ENCODE measurements at places on chromosomes 3 and 15.

- DNase-seq, result no peak
These were observed 123.7 kb upstream of the SPRED1 start for GRCh38 chr15:38128921-38129320.

DNA sequence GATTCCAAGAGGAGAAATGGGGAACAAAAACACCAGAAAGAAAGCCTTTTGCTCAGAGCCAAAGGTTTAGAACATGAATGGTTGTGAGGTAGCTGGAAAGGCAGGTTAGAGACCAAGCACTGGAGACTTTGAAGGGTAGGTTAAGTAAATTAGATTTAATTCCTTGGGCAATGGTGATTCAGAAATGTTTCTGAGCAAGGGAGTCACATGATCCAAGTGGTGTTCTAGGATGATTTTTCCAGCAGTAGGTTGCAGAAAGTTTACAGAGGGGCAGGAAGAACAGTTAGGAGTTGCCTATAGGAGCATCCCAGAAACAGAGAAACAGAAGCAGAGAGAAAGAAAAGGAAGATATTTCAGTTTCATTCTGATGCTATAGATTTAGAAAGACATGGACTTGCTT lies 139.8 kb downstream of the WDR76 start:
- no peak for DNase-seq

- DNase-seq, result no peak
These were observed 206.0 kb upstream of the WNT5A start for GRCh38 chr3:55692957-55693558.

GRCh38 chr3:9124730-9125129 lies 124.7 kb downstream of the SRGAP3 start:
- no peak for DNase-seq

DNA sequence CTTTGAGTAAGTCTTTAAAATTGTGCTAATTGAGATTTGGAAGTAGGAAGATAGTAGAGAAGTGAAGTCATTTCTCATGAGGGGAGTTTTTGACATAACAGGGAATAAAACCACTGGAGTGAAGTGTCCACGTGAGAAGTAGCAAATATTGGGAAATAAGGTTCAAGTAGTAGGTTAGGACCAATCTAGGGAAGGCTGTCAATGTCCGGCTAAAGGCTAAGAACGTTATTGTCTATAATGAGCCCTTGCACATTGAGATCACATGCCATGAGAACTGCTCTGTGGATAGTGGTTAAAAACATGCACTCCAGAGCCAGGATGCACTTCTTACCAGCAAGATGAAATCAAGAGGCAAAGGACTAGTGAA lies 459.9 kb upstream of the TPRG1 start:
- DNase-seq, result no peak

DNA sequence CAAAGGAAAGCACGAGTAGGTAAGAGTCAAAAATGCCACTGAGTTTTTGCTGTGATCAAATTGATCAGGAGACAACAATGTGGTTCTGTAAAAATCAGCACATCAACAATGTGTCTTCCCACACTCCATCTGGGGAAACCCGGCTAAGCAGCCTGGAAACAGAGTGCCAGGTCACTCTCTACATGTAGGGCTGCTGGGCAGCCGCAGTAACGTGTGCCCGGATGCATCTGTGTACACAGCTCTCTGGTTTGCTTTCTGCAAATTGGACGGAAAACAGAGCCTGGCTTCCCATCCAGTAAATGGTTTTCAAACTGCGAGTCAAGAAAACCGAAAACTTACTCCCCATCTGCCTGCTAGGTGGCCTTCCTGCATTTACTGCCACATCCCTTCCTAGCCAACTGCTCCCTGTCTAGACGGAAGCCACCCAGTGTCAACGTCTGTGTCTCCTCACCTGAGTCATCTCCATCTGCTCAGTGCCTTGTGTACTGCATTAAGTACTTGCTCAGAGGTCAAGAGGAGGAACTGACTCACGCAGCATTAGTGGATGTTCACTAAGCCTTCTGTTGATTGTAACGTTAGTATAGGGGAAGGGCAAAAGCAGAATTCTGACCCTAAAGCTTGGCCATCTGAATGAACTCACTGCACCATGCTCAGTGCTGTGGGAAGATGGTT lies 124.1 kb downstream of the TJP1 start:
- no peak for DNase-seq

DNA sequence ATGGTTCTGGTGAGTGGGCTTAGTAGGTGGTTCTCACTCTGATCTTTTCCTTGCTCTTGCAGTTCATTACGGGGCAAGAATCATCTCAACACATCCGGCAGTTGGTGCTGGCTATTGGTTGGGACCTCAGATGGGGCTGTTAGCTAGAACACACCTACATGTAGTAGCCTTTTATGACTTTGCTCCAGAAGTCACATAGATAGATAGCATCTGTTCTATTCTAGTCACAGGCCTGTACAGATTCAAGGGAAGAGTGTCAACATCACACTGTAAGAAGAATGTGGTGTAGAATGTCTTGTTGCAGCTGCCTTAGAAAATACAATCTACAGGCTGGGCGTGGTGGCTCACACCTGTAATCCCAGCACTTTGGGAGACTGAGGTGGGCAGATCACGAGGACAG lies 15.1 kb downstream of the RAB5A start:
- no peak for DNase-seq

- DNase-seq, result no peak
These were observed 17.8 kb downstream of the FLNB start for GRCh38 chr3:58025837-58026569.

DNA sequence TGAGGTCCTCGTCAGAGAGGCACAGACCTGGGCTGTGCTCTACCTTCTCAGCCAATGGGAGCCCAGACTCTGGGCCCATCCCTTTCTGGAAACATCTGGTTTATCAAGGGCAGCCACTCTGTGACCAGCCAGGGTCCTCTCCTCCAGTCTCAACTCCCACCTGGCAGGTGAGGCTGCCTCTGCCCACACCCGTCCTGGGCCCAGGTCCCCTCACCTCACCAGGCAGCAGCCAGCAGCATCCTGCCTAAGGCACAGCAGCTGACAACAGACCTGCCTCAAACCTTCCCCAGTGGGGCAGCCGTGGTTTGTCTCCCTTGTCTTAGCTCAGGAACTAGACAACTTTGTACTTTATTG lies 8.7 kb upstream of the VIPR1 start:
- no peak for DNase-seq

All from CD4-positive, alpha-beta T cell treated with Interleukin-21 for 1 hour (primary cell).